Aorta (tissue), 5 donors: ENCODE measurements at places on chromosomes 13 and 19.

GRCh38 chr19:5838353-5839064, 993 bp downstream of the FUT6 start:
- DNase-seq, result no peak

GRCh38 chr13:78958006-78958405, 299.1 kb upstream of the OBI1 start:
- no peak for DNase-seq

- DNase-seq, result no peak
Measured at GRCh38 chr13:104426435-104426834, 1360.2 kb upstream of the SLC10A2 start.

DNA sequence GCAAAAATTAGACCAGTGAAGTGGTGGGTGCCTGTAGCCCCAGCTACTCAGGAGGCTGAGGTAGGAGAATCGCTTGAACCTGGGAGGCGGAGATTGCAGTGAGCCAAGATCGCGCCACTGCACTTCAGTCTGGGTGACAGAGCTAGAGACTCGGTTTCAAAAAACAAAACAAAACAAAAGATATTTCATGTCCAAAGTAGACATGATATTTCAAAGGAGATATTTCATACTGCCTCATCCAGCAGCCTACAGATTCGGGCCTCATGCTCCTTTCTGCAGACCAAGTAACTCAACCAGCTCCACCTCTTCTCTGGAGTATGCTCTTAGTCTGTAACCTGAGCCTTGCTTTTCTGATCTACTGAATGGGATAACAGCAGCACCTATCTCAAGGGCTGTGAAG, 15.0 kb downstream of the ZC3H4 start:
- DNase-seq, result no peak

DNA sequence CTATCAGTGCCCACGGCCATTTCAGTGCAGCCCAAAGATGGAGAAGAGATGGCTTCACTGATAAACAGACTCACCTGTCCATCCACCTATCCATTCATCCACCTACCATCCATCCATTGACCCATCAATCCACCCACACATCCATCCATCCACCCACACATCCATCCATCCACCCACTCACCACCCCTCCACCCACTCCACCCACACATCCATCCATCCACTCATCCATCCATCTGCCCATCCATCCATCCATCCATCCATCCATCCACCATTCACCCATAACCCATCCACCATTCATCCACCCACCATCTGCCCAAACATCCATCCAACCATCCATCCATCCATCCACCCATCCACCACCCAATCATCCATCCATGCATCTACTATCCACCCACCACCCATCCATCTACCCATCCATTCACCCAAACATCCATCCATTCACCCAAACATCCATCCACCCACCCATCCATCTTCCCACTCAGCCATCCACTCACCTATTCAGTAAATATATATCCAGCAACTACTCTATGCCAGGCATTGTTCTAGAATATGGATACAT, 31.6 kb upstream of the ZNRF4 start:
- DNase-seq, result no peak

DNA sequence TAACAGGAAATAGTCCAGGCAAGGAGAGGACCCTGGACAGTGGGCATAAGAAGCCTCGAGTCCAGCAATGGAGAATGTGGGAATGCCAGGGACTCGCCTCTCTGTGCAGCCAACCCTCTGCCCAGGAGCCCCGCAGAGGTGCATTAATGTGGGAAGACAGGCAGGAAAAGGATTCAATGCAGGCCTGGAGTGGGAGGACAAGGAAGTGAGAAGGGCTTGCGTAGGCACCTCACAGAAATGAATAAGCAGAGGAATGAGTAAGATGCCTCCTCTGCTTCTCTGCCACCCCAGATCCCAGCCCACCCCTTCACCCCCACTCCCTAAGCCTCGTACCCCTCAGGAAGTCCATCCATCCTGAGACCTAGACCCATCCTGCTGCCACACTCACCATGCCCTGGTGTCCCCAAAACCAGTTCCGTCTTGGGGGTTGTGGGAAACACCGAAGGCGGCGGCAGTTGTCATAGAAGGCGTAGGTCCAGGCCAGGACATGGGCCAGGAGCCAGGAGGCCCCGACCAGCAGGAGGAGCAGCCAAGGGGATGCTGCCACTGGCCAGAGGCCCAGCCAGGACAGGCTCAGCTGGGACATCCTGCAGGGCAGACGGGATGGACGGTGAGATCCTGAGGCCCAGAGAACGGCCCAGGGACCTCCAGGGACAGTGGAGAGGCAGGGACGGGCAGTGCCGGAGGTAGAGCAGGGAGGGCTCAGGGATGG, 692 bp downstream of the CYP4F2 start:
- no peak for DNase-seq
